ENCODE measurements at places on chromosomes 12 and 14.

DNA sequence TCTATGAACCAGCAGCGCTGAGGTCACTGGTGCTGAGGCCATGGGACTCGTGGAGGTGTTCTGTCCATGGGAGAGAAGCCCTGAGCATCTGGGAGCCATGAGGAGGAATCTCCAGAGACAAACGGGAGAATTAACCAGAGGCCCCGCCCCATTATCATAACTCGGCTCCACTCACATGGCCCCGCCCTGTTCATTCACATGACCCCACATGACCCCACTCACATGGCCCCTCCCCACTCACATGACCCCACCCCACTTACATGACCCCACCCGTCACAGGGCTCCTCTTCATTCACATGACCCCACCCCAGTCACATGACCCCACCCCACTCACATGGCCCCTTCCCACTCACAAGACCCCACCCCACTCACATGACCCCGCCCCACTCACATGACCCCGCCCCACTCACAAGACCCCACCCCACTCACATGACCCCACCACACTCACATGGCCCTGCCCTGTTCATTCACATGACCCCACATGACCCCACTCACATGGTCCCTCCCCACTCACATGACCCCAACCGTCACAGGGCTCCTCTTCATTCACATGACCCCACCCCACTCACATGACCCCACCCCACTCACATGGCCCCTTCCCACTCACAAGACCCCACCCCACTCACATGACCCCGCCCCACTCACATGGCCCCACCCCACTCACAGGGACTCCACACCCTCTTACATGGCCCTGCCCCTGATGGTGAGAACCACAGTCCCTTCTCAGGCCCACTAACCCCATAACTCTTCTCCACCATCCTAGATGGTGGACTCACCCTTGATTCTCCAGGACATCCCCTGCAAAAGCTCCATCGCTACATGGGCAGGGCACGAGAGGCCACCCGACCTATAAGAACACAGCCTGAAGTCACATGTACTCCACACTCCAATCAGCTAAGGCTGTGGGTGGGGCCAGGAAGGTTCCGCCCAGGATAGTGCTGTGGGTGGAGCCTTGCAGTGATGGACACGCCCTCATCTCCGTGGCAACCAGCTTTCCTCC, 151.1 kb upstream of the SFSWAP start:
- DNase-seq, result no peak

DNA sequence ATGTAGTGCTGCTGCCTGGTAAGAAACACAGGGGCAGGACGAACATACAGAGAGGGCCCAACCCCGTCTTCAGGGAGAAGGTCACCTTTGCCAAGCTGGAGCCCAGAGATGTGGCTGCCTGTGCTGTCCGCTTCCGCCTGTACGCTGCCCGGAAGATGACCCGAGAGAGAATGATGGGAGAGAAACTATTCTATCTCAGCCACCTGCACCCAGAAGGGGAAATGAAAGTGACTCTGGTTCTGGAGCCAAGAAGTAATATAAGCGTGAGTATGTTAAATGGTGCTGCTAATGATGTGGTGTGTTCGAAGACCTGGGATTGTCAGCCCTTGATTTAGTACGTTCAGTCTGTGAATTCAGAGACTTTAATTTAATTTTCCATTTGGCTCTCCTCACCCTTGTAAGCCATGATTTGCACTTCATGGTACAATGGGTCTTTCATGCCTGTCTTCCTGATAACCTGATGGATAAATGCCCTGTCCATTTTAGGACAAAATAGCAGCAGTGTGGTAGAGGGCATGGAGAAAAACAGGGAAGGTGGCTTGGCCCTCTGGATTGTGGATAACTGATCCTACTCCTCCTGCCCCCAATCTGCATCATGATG, 318.9 kb downstream of the SNAPC1 start:
- no peak for DNase-seq

- no peak for DNase-seq
Measured at GRCh38 chr14:72201645-72202044, 269.4 kb downstream of the RGS6 start.

DNA sequence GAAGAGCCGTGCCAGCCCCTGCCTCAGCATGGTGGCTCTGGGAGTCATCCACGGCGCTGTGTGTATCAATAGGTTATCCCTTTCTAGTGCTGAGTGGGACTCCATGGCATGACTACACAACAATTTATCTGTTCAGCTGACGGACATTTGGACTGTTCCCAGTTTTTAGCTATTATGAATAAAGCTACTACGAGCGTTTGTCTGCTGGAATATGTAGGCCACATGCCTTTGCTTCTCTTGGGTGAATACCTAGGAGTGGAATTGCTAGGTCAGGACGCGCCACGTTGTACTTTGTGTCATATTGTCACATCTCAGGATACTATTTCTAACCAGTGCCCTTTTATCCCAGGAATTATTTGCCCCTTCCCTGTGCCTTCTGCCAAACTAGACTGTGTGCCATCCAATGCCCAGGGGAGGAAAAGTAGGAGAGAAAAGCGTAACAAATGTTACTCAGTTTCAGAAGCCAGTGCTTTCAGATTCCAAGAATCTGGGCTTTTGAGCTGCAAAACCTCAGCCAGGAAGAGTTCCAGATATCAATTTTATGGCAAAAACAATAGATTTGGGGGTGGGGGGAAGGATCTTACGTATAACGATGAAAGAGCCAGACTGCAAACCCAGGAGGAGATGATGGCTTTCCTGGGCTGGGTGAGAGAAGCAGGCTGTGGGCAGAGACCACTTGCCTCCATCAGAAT, 62.5 kb upstream of the NCOR2 start:
- no peak for DNase-seq

DNA sequence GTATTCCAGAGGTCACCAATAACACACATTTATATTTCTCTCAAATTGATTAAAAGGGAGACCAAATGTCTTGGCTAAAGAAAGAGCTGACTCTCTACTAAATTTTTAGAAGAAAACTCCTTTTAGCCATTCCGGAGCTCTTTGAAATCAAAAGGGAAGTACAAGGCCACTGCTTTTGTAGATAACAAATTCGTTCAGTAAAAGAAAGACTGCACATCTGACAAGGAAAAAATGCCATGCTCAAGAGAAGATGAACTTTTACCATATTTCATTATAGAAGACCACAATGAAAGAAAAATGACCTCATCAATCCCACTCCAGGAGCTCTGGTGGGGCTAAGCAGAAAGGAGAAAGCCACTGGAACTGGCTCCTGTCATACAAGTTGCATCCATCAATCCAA, 57.6 kb downstream of the SPTSSA start:
- DNase-seq, result no peak

GRCh38 chr12:13094367-13094766, 9.1 kb downstream of the GSG1 start:
- DNase-seq, result peak; percentile 36

All from lung microvascular endothelial cell (primary cell).